Purkinje cell (primary cell): ENCODE measurements at places on chromosomes 1 and 21. TPM values are rescaled to one million over a fixed set of nuclear protein-coding genes. Genes with fewer than 3 reads are reported as not detected.

Gene NHLH1
- polyA plus RNA-seq: 1.7 and 4.6 TPM in 2 replicates

Gene PIK3CD
- 0.34 and 1.4 TPM in 2 replicates for polyA plus RNA-seq

Gene UTS2
- polyA plus RNA-seq: not detected in 2 replicates

Gene TESK2
- polyA plus RNA-seq: 0.27 and 1.2 TPM in 2 replicates

Gene WNT9A
- polyA plus RNA-seq: not detected in 2 replicates

Gene CFHR1
- polyA plus RNA-seq: not detected in 2 replicates

Gene IFI16
- 5.0 and 10.5 TPM in 2 replicates for polyA plus RNA-seq

Gene FMO2
- polyA plus RNA-seq: 0.34 TPM in 1 of 2 replicates, not detected in the other
